ENCODE measurements at places on chromosomes 2 and 18. TPM values are rescaled to one million over a fixed set of nuclear protein-coding genes. Genes with fewer than 3 reads are reported as not detected.

DNA sequence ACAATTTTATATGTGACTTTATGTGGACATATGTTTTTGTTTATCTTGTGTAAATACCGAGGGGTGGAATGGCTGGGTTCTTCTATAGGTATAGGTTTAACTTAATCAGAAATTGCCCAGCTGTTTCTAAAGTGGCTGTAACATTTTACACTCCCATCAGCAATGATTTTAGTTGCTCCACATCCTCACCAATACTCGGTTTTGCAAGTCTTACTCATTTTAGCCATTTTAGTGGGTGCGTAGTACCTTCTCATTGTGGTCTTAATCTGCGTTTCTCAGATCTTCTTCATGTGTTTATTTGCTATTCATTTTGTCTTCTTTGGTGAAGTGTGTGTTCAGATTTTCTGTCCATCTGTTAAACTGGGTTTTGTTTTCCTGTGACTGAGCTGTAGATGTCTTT is 95.4 kb upstream of the BCL2L11 start:
- DNase-seq, result no peak

DNA sequence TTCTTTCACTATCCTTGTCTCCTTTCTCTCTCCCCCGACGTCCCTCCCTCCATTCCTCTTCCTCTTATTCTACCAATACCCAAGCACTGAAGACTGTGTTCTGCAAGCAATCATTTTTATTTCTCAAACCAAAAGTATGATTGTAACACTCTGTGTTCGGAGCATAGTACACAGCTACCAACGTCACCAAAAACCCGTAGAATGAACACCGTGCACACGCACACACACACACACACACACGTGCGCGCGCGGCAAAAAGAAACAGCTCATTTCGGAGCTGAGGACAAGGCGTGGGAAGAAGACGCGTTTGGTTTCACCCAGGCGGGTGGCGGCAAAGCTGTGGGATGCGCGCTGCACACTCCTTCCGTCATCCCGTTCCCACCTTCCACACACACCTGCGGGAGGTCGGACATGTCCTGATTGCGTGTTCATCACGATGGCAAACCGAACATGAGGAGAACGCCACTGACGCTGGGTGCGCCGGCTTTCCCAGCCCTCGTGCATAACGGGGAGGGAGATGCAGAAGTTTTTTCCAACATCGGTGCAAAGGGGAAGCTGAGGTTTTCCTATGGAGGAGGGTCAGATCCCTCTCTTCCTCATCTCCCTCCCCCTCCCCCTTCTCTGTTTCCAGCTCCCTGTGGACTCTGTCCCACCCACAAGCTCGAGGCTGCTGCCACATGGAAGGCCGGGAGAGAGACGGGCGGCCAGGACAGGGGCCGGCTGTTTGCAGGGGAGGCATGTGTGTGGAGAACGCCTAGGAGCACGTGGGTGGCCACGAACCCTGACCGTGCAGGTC is 20.4 kb downstream of the MBP start:
- DNase-seq, result peak; percentile 45

GRCh38 chr2:51027442-51027841 is 4.5 kb downstream of the NRXN1 start:
- no peak for DNase-seq

DNA sequence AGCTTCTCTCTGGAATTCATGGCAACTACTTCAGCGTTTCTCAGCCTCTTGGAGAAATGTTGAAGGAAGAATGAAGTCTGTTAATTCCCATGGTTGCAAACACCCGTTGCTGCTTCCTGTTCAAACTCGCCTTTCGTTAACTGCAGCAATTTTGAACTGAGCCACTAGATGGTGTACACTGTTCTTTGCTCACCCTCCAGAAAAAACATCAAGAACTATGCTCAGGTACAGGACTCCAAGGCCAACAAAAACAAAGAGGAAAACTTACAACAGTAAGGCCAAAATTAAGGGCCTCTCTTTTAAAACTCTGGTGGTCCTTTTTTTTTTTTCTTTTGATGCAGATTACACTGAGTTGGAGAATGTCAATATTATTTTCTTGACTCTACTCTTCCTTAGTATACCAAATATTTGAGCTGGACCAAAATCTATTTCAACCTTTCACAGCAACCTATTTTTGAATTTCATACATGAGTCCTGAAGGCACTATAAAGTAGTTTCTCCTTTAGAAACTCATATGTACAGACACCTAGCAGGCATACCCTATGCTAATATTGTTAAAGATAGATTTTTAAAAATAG is 58.2 kb downstream of the KLHL14 start:
- DNase-seq, result no peak

- no peak for DNase-seq
Observed at GRCh38 chr2:99401841-99402240, 64.7 kb downstream of the EIF5B start.

DNA sequence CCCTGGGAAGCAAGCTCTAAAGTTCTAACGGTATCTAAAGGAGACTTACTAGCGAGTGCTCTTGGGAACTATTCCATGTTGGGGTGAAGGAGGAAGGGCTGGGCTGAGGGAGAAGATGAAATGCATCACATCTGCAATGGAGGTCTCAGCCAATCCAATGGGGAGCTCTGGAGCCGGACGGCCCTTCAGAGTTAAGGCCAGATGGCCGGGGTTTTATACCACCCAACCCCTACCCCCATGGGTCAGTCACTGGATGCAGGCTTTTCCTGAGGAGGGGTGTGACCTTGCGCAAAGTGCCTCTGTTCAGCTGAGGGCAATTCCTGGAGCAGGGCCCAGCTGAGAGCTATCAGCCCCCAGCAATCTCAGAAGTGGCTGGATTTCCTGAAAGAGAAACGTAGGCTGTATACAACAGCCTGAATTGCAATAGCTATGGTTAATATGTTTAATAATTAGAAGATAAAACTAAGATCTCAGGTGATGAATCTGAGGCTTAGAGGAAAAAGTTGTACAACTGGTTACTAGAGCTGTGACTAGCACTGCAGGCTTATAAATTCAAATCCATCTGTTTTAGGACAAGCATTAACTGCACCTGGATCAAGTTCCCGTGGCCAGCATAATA is 21.6 kb downstream of the EIPR1 start:
- no peak for DNase-seq

- DNase-seq, result no peak
Observed at GRCh38 chr2:188664951-188665595, 309.1 kb upstream of the COL3A1 start.

GRCh38 chr2:130338793-130339345 is 3.8 kb upstream of the IMP4 start:
- DNase-seq, result no peak

- DNase-seq, result no peak
Observed at GRCh38 chr2:217775920-217776503, 226.8 kb downstream of the TNS1 start.

The RAB1A gene
- total RNA-seq, result 62.3 TPM

The GKN1 gene
- total RNA-seq, result not detected

The ARPC2 gene
- total RNA-seq, result 51.4 TPM

The EMILIN2 gene
- 0.53 TPM for total RNA-seq

The BOLL gene
- not detected for total RNA-seq

The EVX2 gene
- not detected for total RNA-seq

The ALLC gene
- total RNA-seq, result 0.20 TPM
